ENCODE measurements at places on chromosomes 3 and 15.

GRCh38 chr3:99842826-99843589 is 25.3 kb downstream of the CMSS1 start:
- peak; percentile 57 for DNase-seq

DNA sequence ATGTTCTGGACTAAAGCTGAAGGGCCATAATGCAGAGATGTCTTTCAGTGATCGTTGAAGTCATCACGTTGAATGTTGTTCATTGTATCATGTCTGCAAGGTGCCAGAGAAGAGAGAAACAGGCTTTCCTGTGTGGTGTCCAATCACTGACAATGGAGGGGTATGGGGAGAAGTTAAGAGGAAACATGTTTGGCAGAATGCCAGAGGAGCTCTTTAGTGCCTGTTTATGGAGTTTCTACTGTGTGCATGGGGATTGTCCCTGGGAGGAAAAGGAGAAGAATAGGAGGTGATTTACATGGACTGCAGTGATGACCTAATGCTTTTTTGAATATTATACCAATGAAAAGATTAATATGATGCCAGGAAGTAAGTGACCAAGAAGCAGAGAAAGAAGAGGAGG is 11.7 kb downstream of the SCAANT1 start:
- DNase-seq, result no peak

DNA sequence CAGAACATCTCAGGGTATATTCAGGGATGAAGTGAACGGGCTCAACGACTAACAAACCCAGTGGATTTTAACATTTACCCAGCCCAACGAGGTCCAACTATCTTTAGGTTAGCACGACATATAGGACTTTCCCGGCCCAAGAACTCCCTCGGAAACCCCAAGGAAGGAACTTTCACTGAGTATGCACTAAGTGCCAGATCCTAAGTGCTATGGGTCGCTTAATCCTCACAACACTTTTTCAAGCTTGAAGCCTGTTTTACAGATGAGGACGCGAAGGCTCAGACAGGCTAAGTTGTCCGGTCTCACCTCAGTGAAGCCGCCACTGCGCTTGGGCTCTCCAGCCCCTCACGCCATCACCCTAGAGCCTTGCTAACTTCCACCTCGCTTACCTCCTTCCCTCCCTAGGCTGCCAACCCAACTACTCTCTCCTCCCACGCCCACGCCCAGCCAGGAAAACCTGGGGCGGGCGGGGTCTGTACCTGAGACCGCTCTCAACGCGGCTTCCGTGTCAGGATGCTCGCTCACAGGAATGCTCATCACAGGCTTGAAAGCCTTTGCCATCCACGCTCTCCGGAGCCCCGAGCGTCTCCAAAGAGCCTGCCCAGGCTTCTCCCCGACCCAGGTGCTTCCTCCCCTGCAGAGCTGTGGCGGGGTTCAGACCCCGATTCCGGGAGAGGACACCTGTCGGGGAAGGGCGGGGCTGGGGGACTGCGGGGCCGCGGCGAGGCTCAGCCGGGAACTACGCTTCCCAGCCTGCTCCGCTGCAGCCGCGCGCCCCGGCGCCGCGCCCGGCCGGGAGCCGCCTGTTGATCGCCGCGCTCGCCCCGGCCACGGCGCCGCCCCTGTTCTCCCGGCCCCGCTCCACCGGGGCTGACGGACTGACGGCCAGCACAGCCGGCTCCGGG is at the start of gene TMOD2:
Gene TMOD2 (plus strand): TSS at position 806 of the 905 bp plus-strand sequence. CDS start 14,845 bp downstream, outside the sequence.
- DNase-seq, result peak; percentile 18

GRCh38 chr3:188111002-188111584 is 42.9 kb upstream of the LPP start:
- DNase-seq, result no peak

DNA sequence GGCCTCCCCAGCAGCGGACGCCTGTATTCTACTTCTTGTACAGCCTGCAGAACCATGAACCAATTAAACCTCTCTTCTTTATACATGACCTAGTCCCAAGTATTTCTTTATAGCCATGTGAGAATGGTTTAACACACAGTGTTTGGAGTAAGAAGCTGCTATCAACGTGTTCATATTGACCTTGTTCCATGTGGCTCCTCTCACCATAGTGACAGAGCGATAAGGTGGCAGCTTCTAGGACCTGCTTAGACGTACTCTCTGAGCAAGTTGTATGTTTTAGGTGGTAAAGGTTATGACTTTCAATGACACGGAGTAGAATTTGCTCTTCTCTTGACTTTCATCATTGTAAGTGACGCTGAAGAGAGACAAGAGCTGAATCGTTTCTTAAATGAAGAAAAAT is 157.7 kb upstream of the SLCO3A1 start:
- DNase-seq, result no peak

- DNase-seq, result no peak
Observed at GRCh38 chr3:137264843-137265330, 307.1 kb downstream of the IL20RB start.

- peak; percentile 11 for DNase-seq
Observed at GRCh38 chr3:136960838-136961836, 3.4 kb downstream of the IL20RB start.

GRCh38 chr15:78625606-78626280 is 4.9 kb upstream of the CHRNA3 start:
- no peak for DNase-seq

DNA sequence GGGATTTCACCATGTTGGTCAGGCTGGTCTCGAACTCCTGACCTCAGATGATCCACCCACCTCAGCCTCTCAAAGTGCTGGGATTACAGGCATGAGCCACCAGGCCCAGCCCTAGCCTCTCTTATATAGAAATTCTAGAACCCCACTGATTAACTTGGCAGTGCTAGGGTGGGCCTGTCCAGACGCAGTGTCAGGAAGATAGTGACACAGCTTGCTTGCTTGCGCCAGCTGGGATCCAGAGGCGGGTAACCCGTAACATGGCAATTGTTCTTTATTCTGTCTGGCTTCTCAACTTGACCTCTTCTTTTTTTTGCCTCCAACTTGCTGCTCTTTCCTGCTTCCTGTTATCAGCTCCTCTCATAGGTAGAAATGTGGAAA is 16.2 kb downstream of the CEP19 start:
- no peak for DNase-seq

GRCh38 chr15:92751528-92751927 is 96.0 kb upstream of the FAM174B start:
- no peak for DNase-seq

DNA sequence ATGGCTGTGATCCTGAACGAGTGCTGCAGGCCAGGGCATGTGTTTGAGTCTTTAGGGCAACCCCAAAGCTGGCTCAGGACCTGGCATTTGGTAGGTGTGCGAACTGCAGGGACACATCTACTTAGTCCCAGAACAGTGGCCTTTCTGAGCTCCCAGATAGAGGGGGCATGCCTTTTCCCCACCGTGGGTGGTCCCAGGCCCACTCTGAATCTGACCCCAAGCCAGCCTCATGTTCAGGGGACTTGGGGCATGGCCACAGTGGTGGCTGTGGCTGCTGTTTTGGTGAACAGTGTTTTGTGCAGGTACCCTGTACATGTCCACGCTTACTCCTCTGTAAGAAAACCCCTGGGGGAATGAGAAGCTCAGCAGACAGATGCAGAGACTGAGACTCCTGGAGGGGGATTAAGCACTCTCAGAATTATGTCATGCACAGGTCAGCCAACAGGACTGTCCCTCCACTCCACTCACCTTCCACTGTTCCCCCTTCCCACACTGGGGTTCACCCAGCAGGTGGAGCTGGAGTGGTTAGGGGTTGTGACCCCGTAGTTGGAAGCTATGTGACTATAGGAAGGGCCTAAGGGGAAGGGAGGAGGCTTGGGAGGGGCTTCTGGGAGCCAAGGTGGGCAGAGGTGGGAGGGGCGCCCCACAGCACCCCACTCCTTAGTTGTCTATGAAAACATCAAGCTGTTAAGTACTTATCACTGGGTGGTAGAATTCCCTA is 16.4 kb downstream of the ESYT3 start:
- DNase-seq, result no peak

DNA sequence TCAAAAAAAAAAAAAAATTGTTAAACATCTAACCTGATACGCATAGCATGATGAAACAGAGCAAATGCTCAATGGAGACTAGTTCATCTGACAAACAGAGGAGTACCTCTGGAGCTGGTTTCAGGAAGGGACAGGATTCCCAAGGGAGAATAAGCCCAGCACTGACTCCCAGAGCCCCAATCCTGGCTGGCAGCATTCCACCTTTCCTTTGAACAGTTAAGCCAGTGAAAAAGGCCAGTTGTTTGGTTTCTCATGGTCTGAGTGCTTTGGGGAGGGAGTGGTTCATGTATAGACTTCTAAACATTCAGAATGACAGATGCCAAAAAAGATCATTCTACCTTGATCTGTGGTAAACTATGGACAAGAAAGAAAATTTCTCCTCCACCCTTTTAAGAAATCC is 277.9 kb upstream of the RARB start:
- DNase-seq, result no peak

DNA sequence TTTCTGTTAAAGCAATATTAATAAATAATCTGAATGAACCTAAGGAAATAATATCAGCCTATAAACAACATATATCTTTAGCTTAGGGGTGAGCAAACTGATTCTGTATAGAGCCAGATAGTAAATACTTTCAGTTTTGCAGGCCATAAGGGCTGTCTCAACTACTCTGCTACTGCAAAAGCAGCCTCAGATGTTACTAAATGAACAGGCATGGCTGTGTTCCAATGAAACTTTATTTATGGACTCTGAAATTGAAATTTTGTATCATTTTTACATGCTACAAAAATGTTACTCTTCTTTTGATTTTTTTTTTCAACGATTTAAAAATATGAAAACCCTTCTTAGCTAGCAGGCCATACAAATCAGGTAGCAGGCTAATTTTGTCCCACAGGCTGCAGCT is 212.8 kb upstream of the PRICKLE2 start:
- DNase-seq, result no peak

GRCh38 chr15:85318732-85319076 is 61.7 kb upstream of the AKAP13 start:
- DNase-seq, result no peak

DNA sequence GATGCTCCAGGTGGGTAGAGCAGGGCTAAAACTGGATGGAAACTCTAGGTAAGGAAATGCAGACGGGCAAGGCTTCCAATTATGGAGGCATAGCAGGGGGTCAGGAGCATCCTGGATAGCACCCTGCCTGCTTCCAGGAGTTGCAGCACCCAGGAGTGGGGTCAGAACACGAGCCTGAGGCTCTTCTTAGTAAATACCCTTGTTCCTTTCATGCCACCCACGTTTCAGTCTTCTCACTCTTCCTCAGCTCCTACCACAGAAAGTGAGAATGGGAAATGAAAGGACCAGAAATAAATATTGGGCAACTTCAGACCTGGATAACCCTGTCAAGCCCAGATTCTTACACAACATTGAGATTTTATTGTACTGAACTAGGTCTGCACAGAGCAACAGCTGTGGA is 16.4 kb downstream of the CCR1 start:
- DNase-seq, result peak; percentile 27

- no peak for DNase-seq
Observed at GRCh38 chr3:105555206-105555605, 188.5 kb downstream of the ALCAM start.

DNA sequence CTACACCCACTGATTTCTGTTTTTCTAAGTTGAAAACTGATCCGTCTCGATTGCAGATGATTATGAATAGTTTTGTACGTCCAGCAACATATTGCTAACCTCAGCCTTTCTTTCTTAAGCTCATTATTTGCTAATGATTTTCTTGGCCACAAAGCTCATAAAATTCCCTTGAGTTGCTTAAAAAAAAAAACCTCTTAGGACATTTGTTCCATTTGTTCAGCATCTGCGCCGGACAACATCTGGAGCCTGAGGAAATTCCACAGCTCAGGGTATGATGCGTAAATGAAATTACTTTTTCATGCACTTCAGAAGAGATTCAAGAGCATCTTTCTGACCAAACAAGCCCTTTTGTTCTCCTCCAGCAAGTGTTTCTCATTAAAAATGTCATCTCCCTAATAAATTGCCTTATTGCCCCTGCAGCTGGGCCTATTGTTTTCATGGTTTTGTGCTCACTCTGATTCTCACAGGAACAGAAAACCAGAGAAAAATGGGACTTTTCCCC is 249.1 kb upstream of the MCTP2 start:
- DNase-seq, result no peak

DNA sequence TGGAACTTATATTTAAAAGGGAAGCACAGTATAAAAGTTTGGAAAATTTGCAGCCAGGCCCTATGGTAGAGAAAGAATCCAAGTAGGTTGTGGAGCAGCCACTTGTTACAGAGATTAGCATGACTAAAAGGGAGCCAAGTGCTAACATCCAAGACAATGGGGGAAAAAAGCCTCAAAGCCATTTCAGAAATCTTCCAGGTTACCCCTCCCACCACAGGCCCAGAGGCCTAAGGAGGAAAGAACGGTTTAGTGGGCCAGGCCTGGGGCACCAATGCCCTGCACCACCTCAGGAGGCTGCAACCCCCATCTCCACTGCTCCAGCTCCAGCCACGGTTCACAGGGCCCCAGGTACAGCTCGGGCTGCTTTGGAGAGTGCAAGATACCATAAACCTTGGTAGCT is 69.9 kb downstream of the IGF2BP2 start:
- DNase-seq, result no peak

DNA sequence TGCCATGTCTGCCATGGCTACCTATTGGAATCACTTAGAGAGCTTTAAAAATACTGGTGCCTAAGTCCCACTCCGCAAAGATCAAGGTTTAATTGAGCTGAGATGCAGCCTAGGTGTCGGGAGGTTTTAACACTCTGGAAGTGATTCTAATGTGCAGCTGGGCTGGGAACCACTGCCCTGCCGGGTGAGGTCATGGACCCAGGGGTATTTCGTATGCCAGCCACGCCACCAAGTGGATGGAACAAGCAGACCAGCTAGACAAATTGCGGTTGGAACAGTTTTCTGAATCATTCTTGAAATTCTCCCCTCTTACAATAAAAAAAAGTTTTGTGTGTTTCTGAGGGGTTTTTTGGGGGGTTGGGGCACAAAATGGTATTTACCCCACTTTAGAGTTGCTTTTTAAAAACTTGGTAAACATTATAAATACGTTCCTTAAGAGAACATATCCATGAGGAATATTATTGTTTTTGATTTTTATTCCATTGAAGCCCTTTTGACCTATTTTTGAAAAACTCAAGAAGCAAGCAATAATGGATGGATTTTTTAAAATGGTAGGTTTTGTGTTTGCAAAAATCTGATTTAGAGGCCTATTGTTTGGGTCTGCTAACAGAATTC is 66.2 kb upstream of the CSTA start:
- peak; percentile 60 for DNase-seq

- DNase-seq, result no peak
Observed at GRCh38 chr15:43515741-43516140, 1.7 kb upstream of the MAP1A start.

- no peak for DNase-seq
Observed at GRCh38 chr3:60017631-60018030, 967.8 kb upstream of the CFAP20DC start.

- DNase-seq, result no peak
Observed at GRCh38 chr15:90981681-90982080, 12.7 kb downstream of the PRC1 start.

Data from LHCN-M2 (cell line).